ENCODE measurements at places on chromosomes 12 and 14. TPM values are rescaled to one million over a fixed set of nuclear protein-coding genes. Genes with fewer than 3 reads are reported as not detected.

The SSPN gene
- total RNA-seq = not detected

The ANO4 gene
- not detected for total RNA-seq

- H3K27ac ChIP-seq = no peak overlapping the region
- H3K4me3 ChIP-seq = no peak overlapping the region
- H3K36me3 ChIP-seq = no peaks in the 10 kb centered on the region
- H3K4me1 ChIP-seq = no peaks in the 10 kb centered on the region
- H3K27me3 ChIP-seq = no peaks in the 10 kb centered on the region
Measured at GRCh38 chr14:90842726-90843125, 26.5 kb upstream of the TTC7B start.

DNA sequence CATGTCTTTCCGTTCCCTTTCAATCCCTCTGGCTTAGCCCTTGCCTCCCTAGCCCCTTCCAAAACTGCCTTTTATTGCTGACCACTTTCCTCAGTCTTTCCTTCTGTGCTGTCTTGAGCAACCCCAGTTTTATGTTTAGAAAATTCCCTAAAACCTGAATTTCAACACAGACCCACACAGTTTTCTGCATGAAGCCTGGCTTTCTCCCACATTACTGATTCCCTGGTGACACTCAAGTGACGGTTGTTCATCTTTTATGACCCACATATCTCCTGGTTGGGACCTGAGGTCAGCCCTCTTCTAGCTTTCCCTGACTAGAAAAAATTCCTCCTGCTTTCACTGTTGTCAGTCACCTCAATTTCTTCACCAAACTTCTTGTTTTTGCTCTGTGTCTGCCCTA lies 21.0 kb downstream of the FGD4 start:
- H3K4me1 ChIP-seq = no peaks in the 10 kb centered on the region
- no peaks in the 10 kb centered on the region for H3K27me3 ChIP-seq
- H3K36me3 ChIP-seq = no peaks in the 10 kb centered on the region

The PMEL gene
- 0.33 TPM for total RNA-seq

DNA sequence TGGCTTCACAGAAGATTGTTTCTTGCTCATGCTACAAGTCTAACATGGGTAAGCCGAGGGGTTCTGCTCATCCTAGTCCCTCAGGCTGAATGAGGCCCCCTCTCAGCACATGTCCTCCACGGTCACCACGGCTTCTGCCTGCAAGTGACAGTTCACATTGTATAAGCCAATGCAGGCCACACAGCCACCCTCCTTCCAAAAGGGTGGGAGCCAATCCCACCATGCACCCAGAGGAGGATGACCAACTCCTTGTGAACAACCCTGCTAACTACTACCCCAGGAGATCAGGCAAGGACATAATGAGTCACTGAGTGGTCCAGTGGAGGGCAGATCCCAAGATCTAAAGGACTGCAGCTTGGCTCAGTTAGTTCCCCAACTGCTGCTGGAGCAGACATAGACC lies 6.1 kb downstream of the SPRING1 start:
- DNase-seq = no peak
- no peak overlapping the region for H3K4me3 ChIP-seq
- H3K36me3 ChIP-seq = peaks cover 6% of the 10 kb centered on the region
- no peak overlapping the region for H3K27ac ChIP-seq
- H3K4me1 ChIP-seq = peaks cover 8% of the 10 kb centered on the region

The TTC9 gene
- 5.8 TPM for total RNA-seq

DNA sequence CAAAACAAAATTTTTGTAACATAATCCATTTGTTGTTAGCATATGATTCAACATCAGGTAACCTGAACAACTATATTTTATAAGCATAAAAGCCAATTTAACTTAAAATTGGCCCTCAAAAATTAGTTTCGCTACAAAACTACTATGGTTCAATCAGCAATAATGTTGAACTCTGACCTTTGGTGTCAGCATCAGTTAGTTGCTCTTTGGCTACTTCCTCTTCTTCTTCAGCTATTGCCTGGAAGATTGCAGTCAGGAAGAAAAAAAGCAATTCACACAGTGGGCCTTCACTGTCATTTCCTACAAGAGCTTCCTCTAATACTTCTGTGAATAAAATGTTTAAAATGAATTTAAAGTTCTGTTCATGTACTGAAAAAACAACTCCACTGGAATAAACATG lies 78.2 kb upstream of the CFL2 start:
- H3K36me3 ChIP-seq = peaks cover 11% of the 10 kb centered on the region
- no peak for DNase-seq
- H3K4me1 ChIP-seq = no peaks in the 10 kb centered on the region
- no peaks in the 10 kb centered on the region for H3K27me3 ChIP-seq
- H3K4me3 ChIP-seq = no peak overlapping the region

DNA sequence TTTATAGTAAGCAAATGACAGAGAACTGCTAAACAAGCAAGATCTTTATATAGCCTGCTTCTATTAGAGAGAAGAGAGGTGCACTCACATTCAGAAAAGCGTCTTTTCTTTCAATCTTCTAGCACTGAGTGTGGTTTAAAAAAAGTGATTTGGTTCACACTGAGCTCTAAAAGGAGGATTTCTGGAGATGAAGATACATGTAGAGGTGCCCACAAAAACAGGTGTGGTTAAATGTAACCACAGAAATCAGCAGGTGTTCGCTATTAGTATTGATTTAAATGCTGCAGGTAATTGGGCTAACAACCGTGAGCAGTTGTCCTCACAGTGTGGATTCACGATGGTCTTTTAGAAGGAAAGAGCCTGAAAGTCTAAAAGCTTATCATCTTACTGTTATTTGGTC lies 10.7 kb downstream of the PKP2 start:
- no peaks in the 10 kb centered on the region for H3K36me3 ChIP-seq
- no peaks in the 10 kb centered on the region for H3K27me3 ChIP-seq
- DNase-seq = no peak
- no peak overlapping the region for H3K27ac ChIP-seq
- no peaks in the 10 kb centered on the region for H3K4me1 ChIP-seq

DNA sequence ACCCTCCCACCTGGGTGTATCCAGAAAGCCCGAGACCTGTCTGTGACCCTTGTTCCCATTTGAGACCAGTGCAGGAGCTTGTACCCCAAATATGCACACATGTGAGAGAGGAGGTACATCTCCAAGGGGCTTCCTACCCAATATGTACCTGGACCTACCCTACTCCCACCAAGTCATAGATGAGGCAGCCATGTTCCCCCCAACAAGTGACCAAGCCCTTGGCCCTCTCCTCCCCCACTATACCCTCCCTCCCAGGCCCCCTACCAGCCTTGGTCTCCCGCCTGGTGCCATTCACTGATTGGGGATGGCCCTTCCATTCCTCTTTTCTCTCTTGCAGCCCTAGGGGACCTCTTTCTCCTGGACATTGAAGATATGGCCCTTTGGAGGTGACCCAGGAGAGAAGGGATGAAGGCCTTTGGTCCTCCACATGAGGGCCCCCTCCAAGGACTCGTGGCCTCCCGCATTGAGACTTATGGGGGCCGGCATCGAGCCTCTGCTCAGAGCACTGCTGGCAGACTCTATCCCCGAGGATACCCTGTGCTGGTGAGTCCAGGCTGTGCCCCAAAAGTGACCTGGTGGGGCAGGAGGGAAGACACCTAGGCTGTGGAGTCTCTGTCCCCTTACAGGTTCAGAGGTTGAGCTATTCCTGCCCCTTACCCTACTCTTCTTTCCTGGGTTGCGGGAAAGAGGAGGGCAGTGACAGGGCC lies 1.5 kb downstream of the PLEKHG6 start:
- no peaks in the 10 kb centered on the region for H3K4me1 ChIP-seq
- peaks cover 14% of the 10 kb centered on the region for H3K27me3 ChIP-seq
- no peak overlapping the region for H3K27ac ChIP-seq

DNA sequence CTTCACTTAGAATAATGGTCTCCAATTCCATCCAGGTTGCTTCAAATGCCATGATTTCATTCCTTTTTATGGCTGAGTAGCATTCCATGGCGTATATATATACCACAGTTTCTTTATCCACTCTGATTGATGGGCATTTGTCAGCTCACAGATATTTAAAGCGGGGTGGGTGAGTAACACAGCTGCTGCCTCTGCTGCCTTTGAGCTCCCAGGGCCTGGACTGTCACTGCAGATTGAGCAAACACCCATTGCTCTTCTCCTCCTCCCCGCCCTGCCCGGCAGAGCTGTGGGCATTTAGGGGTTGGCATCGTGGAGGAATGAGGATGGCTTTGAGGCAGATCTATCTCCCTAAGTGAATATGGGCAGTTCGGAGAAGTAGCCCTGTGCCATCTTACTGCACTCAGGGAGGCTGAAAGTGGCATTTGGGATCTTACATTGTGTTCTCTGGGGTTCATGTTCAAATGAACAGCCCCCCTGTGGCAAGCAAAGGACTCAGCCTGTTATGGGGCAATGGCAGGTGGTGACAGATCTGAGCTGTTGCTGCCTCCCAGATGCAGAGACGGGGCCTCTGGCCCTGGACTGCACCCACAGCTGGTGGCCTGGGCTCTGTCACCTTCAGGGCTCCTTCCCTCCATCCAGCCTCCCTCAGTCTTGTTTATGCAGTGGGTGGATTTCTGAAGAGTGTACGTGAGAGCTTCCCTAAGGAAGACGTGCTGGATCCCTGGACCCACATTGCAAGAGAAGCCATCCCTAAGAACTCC lies 4.9 kb downstream of the RFLNA start:
- H3K4me3 ChIP-seq = no peak overlapping the region
- no peak for DNase-seq
- H3K36me3 ChIP-seq = no peaks in the 10 kb centered on the region
- no peaks in the 10 kb centered on the region for H3K4me1 ChIP-seq
- H3K27ac ChIP-seq = no peak overlapping the region

DNA sequence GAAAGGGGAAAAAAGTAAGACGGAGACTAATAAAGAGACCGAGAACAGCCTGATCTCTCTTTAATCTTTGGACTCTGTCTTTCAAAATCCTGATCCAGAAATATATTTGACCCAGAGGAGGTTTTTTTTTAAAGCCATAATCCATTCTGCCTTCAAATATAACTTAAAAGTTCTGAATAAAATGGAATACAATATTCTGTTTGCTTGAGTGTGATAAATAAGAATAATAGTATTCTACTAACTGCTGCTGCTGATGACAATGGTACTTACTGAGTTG lies 1196.0 kb downstream of the GALC start:
- H3K27ac ChIP-seq = no peak overlapping the region
- H3K4me1 ChIP-seq = no peaks in the 10 kb centered on the region
- no peak overlapping the region for H3K4me3 ChIP-seq
